ENCODE measurements at places on chromosomes 16 and 17. TPM values are rescaled to one million over a fixed set of nuclear protein-coding genes. Genes with fewer than 3 reads are reported as not detected.

DNA sequence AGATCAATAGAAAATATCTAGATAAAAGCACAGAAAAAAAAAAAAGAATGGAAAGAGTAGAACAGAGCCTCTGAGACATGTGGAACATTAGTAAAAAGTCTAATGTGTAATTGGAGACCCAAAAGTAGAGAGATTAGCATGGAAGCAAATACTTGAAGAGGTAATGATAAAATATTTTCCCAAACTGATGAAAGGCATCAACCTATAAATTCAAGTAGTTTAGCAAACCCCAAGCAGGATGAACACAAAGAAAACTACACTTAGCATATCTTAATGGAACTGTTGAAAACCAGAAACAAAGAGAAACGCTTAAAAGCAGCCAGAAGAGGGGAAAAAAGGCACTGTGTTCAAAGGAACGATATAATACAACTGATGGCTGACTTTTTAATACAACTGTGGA, 16.4 kb downstream of the NF1 start:
- no peak for DNase-seq

The TEDC2 gene
- total RNA-seq, result 1.4 TPM

The STARD3 gene
- total RNA-seq, result 47.6 TPM

DNA sequence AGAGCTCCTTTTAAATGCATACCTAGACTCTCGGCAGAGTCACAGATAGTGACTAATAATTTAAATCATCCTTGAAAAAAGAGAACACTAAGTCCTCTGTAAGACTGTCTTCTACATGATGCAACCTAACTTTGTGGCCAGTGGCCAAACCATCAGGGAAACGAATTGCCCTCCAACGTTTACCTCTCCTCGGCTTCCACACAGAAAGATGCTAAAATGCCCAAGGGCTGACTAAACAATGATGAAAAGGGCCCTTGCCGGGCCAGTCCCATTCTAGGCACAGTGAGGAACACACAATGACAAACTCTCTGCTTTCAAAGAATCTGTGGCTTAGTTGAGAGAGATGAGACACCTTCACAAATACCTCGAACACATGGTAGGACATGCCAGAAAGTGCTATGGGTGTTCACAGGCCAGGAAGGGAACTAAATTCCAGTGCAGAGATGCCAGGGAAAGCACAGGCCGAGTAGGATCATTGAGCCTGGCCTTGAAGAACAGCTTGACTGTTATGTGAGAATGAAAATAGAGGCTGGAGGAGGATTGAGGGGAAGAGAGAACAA, 35.3 kb upstream of the PITPNM3 start:
- DNase-seq, result no peak

DNA sequence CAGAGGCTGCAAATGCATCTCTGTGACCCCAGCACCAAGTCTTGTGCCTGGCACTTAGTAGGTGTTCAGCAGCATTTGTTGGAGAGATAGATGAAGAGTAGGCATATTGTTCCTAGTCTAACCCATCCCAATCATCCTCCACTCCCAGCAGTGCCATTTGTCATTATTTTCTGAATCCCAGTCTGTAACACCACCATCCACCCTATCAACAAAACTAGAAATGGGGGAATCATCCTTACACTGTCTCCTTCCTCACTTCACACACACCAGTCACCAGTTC, 95.9 kb upstream of the TBX2 start:
- DNase-seq, result no peak

GRCh38 chr17:48529683-48530009, 1.2 kb downstream of the HOXB1 start:
- no peak for DNase-seq

GRCh38 chr17:1156864-1157263, 22.9 kb downstream of the ABR start:
- DNase-seq, result no peak

The ST6GALNAC1 gene
- total RNA-seq, result 0.31 TPM

Data from kidney (tissue), 22 donors.